Amygdala (tissue), 56 donors: ENCODE measurements at places on chromosomes 2 and 18.

GRCh38 chr2:186099826-186100225 lies 361.2 kb downstream of the FSIP2 start:
- no peak for DNase-seq

GRCh38 chr2:20352581-20353216 lies 2.1 kb upstream of the PUM2 start:
- DNase-seq, result no peak

- no peak for DNase-seq
These were observed 222.9 kb upstream of the AGAP1 start for GRCh38 chr2:235270956-235271355.

GRCh38 chr2:191942090-191942738 lies 95.3 kb upstream of the CAVIN2 start:
- DNase-seq, result no peak

DNA sequence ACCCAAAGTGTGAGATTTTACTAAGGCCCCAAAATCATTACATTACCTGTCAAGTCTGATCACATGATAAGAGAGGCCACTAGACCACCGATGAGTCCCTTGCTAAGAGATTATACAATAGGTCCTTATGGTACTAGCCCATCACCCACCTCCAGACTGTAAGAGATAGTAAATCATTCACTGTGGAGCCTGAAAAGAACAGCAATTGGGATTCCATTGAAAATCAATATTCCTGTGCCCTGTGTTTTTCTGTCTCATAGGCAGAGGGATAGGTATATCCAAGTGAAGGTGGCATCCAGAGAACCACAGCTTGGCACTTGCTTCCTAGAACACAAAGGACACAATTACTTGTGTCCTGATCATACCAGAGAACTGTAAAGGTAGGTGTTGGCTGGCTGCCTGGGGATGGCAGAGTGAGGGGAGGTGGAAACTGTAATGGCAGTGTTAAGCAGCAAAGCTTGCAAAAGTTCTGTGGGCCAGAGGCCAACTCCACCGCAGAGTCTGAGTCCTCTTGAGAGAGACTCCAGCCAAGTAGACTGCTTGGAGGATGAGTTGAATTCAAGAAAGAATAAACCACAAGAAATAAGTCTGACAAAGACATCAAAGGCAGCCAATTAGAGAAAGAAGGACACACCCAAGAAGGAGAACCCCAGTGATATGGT lies 102.0 kb upstream of the PIEZO2 start:
- no peak for DNase-seq

DNA sequence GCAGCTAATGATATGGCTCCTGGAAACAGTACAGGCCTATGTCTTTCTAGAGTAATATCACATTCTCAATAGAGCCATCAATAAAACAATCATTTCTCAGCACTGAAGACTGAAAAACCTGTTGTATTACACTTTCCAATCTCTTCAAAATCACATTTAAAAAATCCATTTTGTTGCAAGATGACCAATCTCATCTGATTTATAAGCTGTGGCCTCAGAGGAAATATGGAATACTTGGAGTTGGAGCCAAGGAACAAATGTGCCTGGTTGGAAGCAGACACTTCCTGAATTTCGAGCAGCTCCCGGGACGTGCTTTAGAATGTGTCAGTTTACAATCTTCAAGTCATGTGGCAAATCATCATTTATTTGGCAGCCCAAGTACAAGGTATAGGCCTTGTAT lies 114.5 kb downstream of the ADCYAP1 start:
- DNase-seq, result no peak

GRCh38 chr2:107276034-107276433 lies 390.1 kb upstream of the ST6GAL2 start:
- DNase-seq, result no peak

- DNase-seq, result no peak
These were observed 287.8 kb downstream of the CELF4 start for GRCh38 chr18:37277804-37278203.

GRCh38 chr2:64504774-64505720 lies 19.1 kb upstream of the AFTPH start:
- DNase-seq, result no peak

GRCh38 chr2:88690591-88691338 lies 708 bp upstream of the RPIA start:
- DNase-seq, result peak; percentile 44

DNA sequence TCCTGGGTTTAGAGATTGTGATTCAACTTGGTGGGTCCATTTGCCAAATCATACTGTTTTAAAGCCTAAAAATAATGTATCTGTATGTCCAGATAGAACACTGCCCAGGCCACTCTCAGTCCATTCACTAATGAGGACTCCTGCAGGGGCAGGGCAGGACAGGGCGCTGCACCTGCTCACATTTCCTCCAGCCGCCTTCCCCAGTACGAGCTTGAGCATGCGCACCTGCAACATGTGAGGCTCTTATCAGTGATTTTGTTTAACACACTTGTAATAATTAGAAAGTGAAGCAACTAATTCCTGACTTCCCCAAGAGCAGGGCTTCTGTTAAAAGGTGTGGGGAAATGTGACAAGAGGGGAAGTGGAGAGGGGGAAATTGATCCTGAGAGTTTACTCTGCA lies 89.7 kb downstream of the AFF3 start:
- DNase-seq, result no peak

GRCh38 chr2:8437228-8437948 lies 244.5 kb upstream of the ID2 start:
- no peak for DNase-seq

DNA sequence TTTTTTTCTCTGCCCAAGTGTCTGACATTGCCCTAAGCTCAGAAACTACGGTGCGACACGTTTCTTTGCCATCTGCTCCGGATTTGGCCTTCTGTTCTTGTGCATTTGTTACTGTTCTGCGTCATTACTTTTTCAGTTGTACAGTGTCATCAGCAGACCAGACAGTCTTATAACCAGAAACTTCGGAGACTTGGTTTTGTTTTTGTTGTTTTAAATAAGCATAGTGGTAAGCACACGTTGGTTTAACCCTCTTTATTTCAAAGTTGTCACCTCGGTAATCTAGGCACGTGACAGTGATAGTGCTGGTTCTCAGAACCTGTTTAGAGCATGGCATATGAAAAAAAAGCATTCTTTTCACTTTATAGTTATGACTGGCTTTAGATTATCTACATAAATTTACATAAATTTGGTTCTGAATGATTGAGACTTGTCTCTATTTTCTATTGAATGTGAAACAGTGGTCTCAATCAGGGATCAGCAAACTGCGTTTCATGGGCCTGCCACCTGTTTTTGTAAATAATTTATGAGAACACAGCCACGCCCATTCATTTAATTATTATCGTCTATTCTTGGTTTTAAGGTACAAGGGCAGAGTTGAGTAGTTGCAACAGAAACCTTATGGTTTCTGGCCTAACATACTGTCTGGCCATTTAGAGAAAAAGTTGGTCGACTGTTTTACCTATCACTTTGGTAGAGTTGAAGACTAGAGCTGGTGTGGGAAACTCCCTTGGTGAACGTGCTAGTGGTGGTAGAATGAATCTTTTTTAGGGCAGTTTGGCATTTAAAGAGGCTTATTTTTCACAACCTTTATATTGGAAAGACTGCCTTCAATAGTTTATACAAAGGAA lies 106.5 kb downstream of the ZNF532 start:
- no peak for DNase-seq

GRCh38 chr2:163682695-163683094 lies 53.1 kb downstream of the FIGN start:
- DNase-seq, result no peak

GRCh38 chr2:76256458-76257088 lies 545.9 kb upstream of the GCFC2 start:
- DNase-seq, result no peak

GRCh38 chr2:64251497-64252250 lies 107.5 kb upstream of the PELI1 start:
- no peak for DNase-seq

DNA sequence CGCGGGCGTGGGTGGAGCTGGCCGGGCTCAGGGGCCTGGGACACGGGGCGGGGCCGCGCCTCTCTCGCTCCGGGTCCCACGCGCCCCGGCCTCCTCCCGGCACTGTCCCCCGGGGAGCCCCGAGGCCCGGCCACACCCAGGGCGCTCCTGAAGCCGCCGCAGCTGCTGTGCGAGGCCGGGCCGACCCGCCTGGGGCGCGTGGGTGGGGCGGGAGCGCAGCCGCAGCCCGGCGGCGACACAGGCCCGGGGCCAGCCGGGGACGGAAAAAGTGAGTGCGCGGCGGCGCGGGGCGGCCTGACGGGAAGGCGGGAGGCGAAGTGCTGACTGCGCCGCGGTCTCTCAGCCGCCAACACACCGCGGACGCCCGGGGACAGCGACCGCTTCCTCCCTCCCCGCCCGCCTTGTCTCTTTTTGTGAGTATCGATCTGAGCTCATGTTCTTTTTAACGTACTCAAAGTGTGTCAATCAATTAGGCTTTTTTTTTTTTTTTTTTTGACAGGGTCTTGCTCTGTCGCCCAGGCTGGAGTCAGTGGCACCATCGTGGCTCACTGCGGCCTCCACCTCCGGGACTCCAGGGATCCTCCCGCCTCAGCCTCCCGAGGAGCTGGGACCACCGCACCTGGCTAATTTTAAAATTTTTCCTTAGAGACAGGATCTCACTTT lies 14.5 kb downstream of the PDCD1 start:
- peak; percentile 17 for DNase-seq

DNA sequence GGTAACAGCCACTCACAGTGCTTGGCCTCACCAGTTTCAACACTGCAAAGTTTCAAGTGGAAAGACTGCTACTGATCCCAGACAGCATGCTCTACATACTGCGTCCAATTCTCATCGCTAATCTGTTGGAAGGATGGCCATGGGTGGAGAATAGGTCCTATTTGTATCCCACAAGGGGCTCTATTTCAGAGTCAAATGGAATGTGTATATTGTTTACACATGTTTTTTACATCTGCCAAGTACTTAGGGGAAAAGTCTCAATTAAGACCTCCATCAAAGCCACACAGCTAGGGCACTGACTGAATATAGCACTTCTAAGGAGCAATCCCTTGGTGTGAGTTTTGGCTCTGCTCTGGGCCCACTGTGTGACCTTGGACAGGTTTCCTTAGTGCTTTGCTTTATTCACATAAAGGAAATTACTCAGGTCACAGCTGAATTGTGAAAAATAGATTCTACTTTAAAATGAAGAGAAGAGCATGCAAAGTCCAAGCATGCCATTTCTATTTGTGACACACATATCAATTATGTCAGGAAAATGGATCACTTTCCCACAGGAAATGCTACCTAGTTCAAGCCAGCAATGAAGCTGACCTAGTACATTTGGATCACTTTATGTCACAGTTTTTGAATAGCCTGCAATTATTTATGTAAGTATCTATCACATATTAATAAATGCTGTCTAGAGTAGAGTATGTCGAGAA lies 112.9 kb upstream of the STK17B start:
- no peak for DNase-seq

DNA sequence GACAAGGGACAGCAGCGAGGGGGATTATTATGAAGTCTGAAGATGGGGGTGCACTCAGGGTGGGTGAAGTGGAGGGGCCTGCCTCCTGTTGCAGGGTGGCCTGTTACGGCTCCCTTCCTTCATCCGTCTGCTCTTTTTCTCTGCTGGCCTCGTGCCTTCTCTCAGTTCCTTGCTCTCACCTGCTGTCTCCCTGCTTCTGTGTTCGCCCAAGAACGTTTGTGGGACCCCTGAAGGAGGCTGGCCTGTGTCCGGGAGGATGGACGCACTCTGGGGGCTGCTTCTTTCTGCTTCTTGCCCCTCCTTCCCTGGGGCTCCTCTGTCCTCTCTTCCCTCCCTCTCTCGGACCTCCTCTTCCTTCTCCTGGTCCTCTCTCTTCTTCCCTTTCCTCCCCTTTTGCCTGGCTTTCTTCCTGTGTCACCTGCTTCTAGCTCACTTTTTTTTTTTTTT lies 13.8 kb downstream of the MROH2A start:
- DNase-seq, result no peak

- DNase-seq, result no peak
These were observed 168.5 kb upstream of the PXDN start for GRCh38 chr2:1912771-1913170.

DNA sequence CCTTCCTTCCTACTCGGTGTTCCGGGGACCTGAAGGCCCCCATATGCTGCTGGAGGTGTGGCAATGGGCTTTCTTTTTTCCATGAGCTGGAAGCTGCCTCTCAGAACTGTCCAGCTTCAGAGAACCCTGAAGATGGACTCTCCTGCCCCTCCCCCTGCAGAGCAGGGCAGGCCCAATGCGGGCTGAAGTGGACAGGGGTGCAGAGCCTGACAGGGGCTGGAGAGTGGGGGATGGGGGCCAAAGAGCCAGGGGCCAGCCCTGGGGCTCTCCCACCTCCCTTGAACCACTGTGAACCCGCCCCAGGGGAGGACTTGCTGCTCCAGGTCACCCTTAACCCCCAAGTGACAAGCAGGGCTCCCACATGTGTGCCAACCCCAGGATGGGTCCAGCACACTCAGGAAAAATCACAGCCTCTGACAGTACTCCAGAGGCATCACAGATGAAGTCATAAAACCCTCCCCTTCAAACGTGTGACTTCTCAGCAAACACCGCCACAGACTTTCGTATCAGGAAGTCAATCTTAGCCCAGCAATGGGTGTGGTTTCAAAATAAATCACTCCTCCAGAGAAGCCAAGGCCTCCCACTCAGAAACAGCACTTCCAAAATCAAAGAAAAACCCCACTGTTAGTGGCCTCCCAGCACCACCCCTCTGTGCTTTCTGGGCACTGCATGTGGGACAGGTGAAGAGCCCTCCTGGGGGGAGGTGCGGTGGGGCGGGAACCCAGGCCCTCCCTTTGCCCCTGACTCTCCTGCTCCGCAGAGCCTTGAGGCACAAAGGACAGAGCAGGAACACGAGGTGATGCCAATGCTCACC lies 135.8 kb downstream of the HDAC4 start:
- no peak for DNase-seq

- DNase-seq, result no peak
These were observed 128.4 kb downstream of the ASXL3 start for GRCh38 chr18:33706391-33706790.

DNA sequence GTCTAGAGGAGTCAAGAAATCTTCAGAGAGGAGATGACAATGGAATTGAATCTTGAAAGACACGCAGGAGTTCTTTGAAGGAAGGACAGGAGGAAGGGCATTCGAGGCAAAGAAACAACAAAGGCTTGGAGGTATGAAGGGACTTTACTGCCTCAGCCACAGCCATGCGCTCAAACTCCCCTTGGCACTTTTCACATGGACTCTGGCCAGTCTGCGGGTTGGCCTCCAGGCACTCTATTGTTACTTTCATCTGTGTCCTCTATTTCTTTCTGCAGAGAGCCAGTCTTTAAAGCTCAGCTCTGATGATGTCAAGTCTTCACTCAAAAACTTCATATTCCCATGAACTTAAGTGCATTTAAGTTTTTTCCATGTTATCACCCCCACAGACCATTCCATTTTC lies 95.4 kb downstream of the ZAP70 start:
- no peak for DNase-seq

GRCh38 chr2:234357666-234358065 lies 139.2 kb downstream of the ARL4C start:
- no peak for DNase-seq

- DNase-seq, result no peak
These were observed 36.4 kb downstream of the ICOS start for GRCh38 chr2:203973000-203973399.

GRCh38 chr18:5238371-5238976 lies 41.4 kb upstream of the AKAIN1 start:
- DNase-seq, result peak; percentile 36
